Uterus (tissue), 4 donors: ENCODE measurements at places on chromosomes 2 and 18.

DNA sequence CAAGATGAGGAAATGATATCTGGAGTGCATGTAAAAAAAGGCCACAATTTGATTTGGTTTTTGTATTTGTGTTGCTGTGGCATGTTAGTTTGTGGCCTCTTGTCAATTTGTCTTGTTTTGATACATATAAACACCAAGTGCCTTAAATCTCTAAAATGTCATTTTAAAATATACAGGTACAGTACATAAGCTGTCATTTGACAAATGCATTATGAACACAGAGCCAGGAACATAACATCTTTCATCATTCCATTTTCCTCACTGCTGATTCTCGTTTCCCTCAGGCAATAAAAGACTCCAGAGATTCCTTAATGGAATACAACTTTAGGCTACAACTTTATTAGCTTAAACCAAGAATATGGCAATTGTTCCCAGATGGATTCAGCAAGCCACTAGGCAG is 217.5 kb downstream of the ZNF804A start:
- no peak for DNase-seq

DNA sequence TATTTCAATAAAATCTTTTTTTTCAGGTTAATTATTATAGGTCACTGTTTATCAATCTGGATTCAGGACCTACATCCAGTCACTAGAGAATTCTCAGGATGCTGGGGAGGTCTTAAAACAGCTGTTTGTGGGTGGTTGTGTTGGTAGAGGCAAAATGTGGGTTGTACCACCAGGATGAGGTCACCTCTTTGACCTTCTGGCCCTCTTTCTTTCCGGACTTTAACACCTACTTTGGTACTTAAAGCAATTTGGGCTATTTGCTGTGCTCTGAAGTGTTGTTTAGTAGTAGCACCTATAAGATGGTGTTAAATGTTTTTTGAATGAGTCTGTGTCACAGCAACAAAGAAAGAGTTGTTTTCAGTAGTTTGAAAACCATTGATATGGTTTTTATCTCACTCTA is 14.6 kb downstream of the EML4 start:
- no peak for DNase-seq

DNA sequence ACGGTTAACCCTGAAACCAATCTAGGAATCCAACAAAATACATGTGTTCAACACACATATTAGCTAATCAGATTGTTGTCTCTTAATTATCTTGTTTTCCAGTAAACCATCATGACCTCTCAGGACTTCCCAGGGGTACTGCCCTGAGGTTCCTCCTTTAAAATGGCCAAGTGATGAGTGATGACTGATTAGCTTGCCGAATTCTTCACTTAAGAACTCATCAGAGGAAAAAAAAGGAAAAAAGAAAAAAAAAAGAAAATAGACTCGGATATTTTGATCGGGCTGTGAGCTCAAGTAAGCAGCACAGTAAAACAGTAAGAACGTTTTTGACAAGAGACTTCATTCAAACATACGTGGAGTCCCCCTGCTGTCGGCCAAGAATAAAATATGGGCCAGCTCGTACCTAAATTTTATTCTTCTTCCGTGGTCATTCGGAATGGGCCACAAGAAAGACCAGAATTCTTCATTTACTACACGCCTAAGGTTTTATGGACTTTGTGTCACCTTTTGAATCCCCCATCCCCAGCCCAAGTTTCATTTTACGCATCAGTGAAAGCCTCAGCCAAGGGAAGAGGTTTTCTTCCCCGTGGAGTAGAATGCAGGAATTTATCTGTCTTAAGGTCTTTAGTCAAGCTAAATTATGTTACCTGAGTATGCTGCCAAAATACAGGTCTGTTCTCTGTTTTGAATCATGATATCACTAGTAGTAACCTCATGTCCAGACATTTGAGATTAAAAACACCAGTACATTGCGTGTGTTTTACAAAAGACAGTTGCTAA is 40.5 kb downstream of the COLEC12 start:
- DNase-seq, result no peak

DNA sequence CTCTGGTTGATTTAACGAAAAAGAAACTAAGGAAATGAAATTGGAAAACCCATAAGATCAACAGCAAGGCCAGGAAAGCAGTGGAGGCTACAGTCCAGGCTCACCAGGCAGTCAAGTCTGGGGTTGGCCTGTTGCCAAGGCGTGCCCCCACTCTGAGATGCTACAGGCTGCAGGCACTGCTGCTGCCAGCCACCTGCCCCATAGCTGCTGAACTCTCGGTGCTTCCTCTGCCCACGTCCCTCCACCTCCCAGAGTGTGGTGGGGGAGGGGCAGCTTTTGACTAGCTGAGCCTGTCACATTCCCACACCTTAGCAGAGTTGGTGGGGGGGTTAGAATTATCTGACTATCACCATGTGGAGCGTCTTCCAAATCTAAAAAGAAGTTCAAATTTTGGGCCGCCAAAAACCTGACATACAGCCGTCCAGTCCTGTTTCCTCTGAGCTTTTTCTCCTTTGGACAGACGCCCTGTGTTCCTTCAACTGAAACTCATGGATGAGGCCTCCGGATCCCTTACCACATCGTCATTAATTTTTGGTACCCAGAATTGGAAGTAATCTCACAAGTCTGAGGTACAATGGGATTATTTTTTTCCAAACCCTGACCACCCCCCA is 3.9 kb upstream of the SH3RF3 start:
- no peak for DNase-seq

GRCh38 chr2:163345795-163346573 is 389.8 kb downstream of the FIGN start:
- DNase-seq, result no peak

- DNase-seq, result no peak
Measured at GRCh38 chr2:85246348-85246747, 81.4 kb downstream of the TGOLN2 start.

DNA sequence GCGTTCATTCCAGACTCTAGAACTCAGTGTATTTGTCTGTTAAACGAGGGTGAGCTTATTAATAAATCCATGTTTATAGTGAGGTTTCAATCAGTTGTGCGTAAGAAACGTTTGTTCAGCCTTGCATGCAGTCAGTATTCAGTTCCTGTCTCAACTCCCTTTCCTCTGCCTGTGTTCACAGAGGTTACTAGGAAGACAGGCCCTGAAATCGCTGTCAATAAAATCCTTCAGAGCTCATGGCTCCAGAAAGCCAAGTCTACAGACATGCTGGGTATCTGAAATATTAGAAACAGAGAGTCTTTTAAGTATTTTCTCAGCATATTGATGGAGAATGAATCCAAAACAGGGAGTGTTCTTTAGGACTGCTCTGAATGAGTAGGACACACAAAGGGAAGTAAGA is 75.4 kb downstream of the KLF7 start:
- no peak for DNase-seq

- no peak for DNase-seq
Measured at GRCh38 chr18:48408111-48408726, 964 bp downstream of the ZBTB7C start.

GRCh38 chr2:32274289-32274688 is 3.4 kb upstream of the YIPF4 start:
- no peak for DNase-seq

DNA sequence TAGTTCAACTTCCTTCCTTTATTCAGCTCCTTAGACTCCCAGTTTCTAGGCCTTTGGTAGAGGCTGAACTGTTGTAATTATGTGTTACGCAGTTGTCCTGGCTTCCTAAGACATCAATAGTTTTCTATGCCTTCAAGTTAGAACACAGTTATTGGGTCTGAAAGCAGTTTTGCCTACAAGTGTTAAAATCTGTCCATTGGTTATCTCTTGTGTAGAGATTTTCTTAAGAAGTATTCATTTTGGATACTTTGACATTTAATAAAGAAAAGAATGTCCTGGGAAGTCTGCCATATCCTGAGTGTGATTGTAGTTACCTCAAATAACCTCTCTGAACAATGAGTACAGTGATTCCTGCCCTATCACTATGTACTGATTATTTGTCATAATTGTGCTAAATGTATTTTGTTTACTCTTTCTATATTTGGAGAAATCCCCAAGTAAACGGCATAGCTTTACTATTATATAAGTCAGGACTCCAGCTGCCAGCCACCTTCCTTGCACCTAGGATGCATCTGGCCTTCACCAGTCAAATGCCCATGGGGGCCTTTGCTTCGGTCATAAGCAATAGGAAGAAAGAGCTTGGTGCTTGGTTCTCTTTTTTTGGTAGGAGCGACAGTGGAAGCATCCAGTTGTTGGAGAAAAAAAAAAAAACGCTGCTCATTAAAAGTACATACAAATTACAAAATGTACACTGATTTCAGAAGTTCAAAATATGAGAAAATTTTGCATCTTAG is 449.5 kb upstream of the PKDCC start:
- no peak for DNase-seq

GRCh38 chr2:238100821-238101771 is 956 bp downstream of the ESPNL start:
- DNase-seq, result peak; percentile 7

DNA sequence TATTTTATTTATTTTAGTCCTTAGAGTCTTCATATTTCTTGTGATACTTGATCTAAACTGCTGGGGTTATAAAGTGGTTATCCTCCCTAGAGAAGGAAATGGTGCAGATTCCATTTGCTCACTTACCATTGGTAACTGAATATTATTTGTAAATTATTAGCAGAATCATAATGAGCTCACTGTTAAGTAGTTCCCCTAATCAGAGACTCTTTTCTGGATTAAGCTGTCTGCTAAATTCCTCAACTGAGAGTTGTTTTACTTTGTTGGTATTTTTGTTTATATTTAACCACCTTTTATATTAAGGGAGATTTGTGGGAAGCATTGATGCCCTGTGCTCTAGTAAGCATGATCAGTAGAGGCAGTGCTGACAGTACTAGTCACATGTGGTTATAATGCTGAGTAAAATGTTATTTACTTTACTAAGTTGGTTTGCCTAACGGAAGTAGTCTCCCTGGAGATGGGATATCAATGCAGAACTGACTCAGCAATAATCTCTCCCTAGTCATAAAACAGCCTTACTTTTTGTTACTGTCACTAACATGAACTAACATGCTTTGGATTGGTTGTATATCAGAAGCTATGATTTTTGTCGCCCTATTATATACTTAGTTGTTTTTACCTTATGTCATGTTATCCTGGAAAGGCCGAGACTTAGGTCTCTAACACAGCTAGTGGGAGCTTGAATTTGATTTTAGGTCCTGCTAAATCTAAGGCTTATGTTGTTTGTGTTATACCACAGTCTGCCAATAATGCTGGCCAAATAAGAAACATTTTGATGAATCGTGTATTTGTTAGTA is 166.7 kb downstream of the MCFD2 start:
- no peak for DNase-seq

GRCh38 chr2:74876081-74876886 is 42.4 kb downstream of the HK2 start:
- DNase-seq, result peak; percentile 26

- peak; percentile 38 for DNase-seq
Measured at GRCh38 chr2:205657579-205657978, 24.7 kb upstream of the NRP2 start.

DNA sequence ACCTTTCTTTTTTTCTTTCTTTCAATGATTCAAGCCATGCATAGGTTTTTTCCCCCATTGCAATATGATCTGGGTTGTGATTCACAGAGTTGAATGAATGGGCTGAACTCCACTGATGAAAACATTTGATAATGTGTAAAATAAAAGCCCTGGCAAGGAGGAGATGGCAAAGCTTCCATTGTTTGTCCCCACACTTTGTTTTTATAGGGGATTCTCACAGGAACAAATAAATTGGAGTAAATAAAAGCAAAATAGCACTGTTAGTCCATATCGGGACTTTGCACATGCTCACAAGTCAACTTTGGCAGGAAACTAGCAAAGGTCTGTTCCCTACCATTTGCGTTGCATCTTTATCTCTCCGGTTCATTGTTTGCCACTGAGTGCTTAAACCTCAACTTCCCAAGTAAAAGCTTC is 55.7 kb downstream of the MEIS1 start:
- DNase-seq, result no peak

DNA sequence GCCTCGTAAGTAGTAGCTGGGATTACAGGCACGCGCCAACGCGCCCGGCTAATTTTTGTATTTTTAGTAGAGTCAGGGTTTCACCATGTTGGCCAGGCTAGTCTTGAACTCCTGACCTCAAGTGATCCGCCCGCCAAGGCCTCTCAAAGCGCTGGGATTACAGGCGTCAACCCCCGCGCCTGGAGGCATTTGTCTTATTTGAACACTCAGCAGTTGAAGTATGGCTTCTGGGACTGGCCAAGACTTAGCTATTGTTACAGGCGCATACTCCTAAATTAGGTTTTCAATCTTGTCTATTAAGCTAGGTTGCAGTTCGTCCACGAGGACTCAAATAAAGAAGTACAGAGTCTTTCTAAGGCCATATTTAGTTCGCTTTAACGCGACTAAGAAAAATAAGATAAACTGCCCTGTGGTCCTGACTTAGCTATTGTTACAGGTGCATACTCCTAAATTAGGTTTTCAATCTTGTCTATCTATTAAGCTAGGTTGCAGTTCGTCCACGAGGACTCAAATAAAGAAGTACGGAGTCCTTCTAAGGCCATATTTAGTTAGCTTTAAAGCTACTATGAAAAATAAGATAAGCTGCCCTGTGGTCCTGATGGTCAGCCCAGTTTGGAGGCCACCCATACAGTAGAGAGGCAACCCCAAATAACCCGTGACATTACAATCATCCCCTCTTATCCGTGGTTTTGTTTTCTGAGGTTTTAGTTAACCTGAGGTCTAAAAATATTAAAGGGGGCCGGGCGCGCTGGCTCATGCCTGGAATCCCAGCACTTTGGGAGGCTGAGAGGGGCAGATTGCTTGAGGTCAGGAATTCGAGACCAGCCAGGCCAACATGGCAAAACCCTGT is 20.8 kb upstream of the MTA3 start:
- DNase-seq, result no peak

DNA sequence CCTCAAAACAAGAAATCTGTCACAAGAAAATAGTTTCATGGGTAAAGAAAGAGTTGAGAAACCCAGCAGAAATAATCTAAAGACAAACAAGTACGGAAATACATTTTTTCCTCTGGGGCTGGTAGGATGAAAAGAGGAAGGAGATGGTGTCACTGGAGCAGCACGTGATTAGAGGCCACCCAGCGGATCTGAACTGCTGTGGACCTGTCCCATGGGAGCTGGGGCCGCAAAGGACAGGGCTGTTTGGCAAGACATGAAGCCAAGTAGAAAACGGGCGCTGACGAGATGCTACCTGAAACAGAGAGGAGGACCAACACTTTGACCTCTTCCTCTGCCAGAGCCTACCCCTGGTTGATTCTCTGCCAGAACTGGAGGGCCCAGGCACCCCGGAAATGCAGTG is 295.4 kb upstream of the ATP5MC3 start:
- no peak for DNase-seq

DNA sequence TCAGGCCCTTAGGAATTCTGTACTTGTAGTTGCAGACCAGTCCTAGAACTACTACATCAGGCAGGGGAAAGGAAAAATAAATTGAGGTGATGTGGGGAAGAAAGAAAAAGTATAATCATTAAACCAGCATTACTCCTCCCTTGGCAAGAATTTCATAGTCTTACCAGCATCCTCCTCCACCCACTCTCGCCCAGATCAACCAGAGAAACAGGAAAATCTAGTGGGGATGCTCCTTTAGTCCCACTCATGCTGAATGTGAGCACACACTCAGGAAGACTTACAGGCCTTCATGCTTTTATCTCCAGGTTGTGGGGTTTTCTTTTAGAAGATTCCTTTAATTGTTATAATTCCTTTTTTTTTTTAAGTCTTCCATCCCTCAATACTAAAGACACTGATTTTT is 129.3 kb upstream of the CCDC150 start:
- DNase-seq, result no peak
